Pulmonary artery endothelial cell (primary cell): ENCODE measurements at places on chromosomes 4 and X. TPM values are rescaled to one million over a fixed set of nuclear protein-coding genes. Genes with fewer than 3 reads are reported as not detected.
A peak's percentile ranks its signal among the peaks of the same experiment; 100 is the strongest.

Gene NAP1L2
- 0.73 and 2.4 TPM in 2 replicates for total RNA-seq

Gene CSAG2
- not detected in 2 replicates for total RNA-seq

Gene GLOD5
- not detected in 2 replicates for total RNA-seq

Gene LONRF3
- total RNA-seq = 10.7 and 22.4 TPM in 2 replicates

Gene AMOT
- total RNA-seq = 1.9 and 4.8 TPM in 2 replicates

Gene ADH7
- total RNA-seq = not detected in 2 replicates

Gene RLIM
- total RNA-seq = 53.7 and 61.9 TPM in 2 replicates

Gene GAGE1
- total RNA-seq = not detected in 2 replicates

Gene SLC6A8
- total RNA-seq = 8.6 and 15.9 TPM in 2 replicates

Gene GRPEL1
- 55.4 and 84.6 TPM in 2 replicates for total RNA-seq

Gene FHDC1
- total RNA-seq = under 0.01 and 0.04 TPM in 2 replicates

GRCh38 chrX:22273714-22274317, 1.1 kb downstream of the CBLL2 start:
- DNase-seq = no peak

DNA sequence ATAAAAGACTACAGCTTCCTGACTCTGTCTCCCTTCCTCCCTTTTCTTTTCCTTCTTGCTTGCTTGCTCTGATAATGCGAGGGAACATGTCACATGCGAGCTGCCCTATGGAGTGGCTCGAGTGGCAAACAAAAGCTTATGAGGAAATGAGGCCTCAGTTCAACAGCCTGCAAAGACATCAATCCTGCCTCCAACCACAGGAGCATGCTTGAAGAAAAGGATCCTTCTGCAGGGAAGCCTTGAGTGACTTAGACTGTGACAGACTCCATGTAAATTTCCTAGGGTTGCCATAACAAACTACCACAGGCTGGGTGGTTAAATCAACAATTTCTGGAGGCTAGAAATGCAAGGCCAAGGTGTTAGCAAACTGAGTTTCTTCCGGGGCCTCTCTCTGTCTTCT, 152.5 kb downstream of the NR3C2 start:
- no peak for DNase-seq

GRCh38 chr4:122156819-122157218, 4.7 kb downstream of the BLTP1 start:
- no peak for DNase-seq

- no peak for DNase-seq
Measured at GRCh38 chrX:114635986-114636385, 52.1 kb downstream of the HTR2C start.

DNA sequence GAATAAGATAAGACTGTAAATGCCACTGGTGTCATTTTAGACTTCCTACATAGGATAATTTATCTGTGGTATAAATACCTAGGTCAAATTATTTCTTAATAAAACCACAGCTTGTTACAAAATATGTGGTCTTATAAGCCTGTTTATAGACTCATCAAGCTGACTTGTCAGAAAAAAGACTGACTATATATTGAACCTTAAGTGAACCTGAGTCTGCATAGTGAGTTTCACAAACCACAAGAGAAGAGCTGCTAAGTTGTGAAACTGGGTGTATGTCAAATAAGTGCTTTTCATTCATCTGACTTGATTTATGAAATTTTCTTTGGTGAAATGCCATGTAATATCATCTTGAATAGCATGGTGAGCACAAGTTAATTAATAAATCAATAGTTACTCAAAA, 48.4 kb upstream of the TMPRSS11A start:
- no peak for DNase-seq

DNA sequence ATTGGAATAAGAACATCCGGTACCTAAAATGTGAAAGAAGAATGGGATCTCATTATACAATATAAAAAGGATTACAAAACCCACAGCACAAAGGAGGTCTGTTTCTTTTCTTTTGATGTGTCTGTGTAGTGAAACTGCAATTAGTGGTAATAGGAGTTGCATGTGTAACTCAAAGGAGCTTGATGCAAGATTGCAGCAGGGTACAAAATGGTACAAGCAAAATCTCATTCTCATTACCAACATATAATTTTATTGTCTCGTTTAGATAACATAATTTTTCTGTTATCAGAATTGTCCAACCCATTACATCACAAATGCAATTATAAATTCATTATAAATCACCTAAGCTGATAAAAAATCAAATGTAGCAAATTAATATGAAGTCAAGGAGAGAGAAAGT, 47.1 kb upstream of the CCSER1 start:
- DNase-seq = no peak

DNA sequence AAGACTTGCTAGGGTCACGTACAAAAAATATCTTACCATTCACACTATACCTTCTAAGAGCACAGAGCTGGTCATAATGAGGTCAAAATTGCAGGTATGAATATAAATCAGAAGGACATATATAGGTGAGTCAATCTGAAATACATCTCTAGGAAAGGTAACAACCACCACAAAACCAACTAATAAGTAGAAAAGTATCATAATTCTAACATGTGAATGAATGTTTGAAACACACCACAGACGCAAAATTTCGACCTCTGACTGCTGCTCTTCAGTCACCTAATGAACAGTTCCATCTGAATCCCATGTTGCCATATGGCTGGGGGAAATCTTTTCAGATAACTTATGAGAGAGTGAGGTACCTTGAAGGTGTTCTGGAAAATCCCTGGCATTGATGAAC, 22.1 kb downstream of the STAP1 start:
- DNase-seq = no peak

- DNase-seq = peak; percentile 15
Measured at GRCh38 chr4:18366892-18367291, 345.3 kb upstream of the LCORL start.

- DNase-seq = no peak
Measured at GRCh38 chrX:132365490-132365889, 123.3 kb downstream of the MBNL3 start.

- DNase-seq = no peak
Measured at GRCh38 chrX:121323337-121323736, 275.9 kb downstream of the GLUD2 start.

- DNase-seq = peak; percentile 56
Measured at GRCh38 chrX:150200820-150201287, 162.3 kb upstream of the MAMLD1 start.

GRCh38 chrX:79133904-79134303, 10.6 kb upstream of the GPR174 start:
- DNase-seq = no peak

DNA sequence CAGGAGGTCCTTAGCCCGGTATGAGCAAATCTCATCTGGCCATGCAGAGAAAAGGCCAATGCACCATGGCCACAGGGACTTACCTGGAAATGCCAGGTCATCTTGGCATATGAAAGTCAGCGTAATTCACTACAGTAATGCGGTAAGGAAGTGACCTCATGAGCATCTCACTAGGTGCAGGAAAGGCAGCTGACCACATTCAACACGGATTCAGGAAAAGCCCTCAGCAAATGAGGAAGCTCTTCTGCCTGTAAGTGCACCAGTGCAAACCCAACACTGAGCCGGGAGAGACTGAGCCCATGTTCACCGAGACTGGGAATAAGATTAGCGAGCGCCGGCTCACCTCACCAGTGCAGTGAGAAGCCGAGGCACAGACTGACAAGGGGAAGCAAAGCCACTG, 23.7 kb downstream of the LRPAP1 start:
- DNase-seq = no peak

GRCh38 chr4:123606946-123607542, 210.4 kb downstream of the SPRY1 start:
- DNase-seq = no peak

- DNase-seq = no peak
Measured at GRCh38 chr4:22522206-22522605, 6.3 kb upstream of the ADGRA3 start.

DNA sequence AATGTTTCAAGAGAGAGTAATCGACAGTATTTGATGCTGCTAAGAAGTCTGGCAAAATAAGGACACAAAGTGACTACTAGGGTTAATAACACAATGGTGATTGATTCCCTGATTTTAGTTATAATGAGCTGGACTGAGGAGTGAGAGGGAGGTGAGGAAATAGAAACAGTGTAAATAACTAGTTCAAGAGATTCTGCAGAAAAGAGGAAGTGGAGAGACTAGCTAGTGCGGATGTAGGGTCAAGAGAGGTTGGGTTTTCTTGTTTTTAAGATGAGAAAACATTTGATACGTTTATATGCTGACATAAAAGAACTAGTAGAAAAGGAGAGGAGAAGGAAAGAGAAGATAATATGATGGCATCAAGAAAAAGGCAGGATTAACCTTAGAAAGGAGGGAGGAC, 12.2 kb upstream of the TRPC5 start:
- no peak for DNase-seq

- no peak for DNase-seq
Measured at GRCh38 chrX:136658151-136658550, 10.2 kb downstream of the CD40LG start.

DNA sequence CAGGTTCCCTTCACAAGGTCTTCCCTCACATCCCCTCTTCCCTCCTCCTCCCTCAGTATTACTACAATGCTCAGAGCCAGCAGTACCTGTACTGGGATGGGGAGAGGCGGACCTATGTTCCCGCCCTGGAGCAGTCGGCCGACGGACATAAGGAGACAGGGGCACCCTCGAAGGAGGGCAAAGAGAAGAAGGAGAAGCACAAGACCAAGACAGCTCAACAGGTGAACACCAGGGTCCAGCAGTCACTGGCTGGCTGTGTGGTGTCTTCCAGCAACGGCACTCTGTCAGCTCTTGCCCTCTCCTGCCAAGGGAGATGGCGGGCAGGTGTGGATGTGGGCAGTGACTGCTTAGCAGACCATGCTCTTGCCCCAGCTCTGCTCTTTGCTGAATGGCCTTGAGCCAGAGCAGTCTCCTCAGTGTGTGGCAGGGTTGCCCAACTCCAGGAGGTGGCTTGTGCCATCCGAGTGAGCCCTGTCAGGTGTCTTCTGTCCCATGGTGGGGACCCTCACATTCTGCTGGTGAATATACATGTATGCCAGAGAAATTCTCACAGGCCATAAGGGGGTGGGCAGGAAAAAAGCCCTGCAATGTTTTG, 11.4 kb upstream of the UBA1 start:
- DNase-seq = no peak

GRCh38 chr4:38621028-38621684, 42.8 kb upstream of the KLF3 start:
- DNase-seq = no peak

GRCh38 chr4:147963839-147964238, 232.0 kb downstream of the ARHGAP10 start:
- DNase-seq = no peak

- DNase-seq = no peak
Measured at GRCh38 chrX:46398126-46398525, 147.1 kb downstream of the ZNF674 start.

- DNase-seq = no peak
Measured at GRCh38 chr4:1384675-1385372, 21.4 kb downstream of the NKX1-1 start.

DNA sequence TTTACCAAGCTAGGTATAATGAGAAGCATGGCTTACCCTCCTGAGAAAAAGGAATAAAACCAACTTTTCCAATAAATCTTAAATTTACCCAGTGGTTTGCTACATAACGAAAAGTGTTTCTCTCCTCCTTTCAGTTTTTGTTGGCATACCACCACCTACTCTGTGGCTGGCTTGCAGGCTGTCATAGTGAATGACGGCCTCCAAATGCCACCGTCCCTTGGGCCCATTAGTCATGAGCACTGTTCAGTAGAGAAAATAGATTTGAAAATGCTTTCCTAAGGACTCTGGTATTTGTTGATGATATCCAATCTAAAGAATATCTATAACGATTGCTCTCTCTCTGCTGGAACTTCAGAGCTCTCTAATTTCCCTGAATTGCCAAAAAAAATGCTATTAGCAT, 488.3 kb downstream of the MAGEE1 start:
- no peak for DNase-seq

DNA sequence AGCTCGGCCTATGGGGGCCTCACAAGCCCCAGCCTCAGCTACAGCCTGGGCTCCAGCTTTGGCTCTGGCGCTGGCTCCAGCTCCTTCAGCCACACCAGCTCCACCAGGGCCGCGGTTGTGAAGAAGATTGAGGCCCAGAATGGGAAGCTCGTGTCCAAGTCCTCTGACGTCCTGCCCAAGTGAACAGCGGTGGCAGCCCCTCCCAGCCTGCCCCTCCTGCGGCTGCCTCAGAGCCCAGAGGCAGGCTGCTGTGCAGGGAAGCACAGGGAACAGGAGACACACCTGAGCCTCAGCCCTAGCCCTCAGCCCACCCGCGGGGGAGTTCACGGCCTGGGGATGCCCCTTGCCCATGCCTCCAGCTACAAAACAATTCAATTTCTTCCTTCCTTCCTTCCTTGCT, 75.7 kb upstream of the ZXDA start:
- no peak for DNase-seq

GRCh38 chr4:146265950-146266490, 51.7 kb downstream of the REELD1 start:
- DNase-seq = no peak
